ENCODE measurements at places on chromosomes 1 and 21. TPM values are rescaled to one million over a fixed set of nuclear protein-coding genes. Genes with fewer than 3 reads are reported as not detected.

The AQP10 gene
- total RNA-seq: not detected

The TNFRSF4 gene
- 1.5 TPM for total RNA-seq

The ESRRG gene
- not detected for total RNA-seq

DNA sequence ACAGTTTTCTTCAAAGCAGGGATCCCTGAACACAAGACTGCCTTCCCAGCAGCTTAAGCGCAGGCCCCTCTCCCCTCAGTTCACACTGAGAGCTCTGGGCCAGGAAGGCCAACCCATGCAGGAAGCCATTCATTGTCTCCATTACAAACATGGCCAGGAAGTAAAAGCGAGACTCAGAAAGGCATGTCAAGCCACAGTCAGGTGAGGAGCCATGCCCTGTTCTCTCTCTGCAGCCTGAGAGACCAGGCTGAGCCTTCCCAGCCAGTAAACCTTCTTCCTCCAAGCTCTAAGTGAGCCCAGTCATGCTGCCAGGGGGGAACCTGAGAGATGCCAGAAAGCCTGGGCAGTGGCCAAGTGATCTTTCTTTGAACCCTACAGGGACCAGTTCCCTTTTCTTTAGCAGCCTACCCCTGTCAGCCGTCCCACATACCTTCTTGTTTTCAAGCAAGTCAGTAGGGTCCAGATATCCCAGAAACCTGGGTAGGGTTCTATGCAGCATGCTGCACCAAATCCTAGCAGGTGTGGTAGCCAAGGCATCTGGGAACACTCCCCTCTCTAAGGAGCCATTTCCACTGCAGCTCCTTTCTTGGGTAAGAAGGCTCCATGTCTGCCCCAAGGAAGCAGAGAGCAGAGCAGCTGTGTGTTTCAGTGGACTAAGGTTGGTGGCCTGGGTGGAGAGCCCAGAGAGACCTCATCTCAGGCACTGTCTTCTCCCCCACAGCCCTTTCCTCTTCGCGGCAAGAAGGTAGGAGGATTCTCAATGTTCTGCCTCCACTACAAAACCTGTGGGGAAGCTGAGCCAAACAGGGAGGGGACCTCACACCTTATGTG lies 977 bp downstream of the TRAF3IP3 start:
- peak; percentile 16 for DNase-seq

The PDE4B gene
- 102 TPM for total RNA-seq

DNA sequence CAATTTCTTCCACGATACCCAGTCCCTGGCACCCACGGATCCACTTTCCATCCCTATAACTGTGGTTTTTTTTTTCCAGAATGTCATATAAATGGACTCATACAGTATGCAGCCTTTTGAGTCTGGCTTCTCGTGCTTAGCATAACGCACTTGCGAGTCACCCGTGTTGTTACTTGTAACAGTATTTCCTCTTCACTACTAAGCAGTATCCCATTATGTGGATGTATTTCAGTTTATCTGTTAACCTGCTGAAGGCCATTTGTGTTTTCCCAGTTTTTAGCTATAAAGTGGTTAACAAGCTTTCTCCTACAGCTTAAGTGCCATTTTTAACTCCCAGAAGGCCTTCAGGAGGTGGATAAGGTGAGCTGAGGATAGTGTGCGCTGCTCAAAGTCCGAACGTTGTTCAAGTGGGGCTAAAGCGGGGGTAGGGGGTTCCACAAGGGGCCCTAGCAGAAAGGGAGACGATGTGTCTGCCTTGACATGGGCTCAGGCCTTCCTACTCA lies 829 bp downstream of the ADAR start:
- peak; percentile 57 for DNase-seq

DNA sequence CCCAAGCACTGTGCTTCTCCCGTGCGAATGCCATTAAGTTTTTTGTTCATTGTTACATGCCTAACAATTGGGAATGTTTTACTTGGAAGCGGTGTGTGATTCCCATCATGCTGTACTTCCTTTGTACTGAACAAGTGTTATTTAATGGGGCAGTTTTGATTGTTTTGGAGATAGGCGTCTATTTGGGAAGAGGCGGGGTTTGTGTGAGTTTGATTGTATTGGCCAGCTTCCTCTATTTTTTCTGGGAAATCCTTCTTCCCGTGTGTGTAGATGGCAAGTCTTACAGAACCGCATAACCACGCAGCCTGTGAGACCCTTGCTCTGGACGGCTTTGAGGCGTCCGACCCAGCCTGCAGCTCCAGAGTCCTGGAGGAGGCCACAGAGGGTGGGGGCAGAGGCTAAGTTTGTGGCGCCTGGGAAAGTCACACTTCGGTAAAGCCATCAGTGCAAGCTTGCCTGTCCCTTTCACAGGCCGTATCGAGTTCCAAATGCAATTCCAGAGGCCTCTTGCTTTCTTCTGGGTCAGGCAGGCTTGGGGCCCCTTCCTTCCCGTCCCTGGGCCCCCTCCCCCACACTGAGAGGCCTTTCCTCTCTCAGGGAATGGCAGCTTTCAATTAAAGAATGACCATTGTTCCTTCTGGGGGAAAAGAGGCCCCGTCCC lies 210.3 kb downstream of the TOMM20 start:
- DNase-seq: peak; percentile 98

- DNase-seq: no peak
Measured at GRCh38 chr1:27342778-27343638, 1.2 kb downstream of the SYTL1 start.

The SLC39A1 gene
- total RNA-seq: 117 TPM

DNA sequence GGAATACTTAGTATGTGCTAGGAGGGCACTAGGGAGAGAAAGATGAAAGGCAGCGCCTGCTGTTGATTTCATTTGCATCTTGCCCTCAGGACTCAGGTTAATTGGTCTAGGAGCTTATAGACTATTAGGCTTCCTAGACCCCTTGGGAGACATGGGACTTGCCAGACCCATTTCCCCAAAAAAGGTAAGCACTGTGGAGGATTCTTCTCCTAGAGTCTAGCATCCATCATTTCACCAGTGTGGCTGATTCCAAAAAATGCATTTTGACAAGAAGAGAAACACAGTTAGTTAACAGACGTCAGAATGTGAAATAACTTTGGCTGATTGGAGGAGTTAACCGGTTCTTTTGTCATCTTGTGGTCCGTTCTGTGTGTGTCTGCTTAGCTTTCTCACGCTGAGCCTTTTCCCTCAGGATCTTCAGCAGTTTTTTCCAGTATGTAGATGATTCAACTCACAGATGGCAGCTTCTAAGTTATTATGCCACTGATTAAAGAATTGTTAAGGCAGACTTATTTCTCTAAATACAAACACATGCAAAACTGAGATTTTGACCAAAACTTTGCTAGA lies 108.8 kb downstream of the KIF26B start:
- no peak for DNase-seq

Data from lung microvascular endothelial cell (primary cell).